ENCODE measurements at places on chromosomes 13 and 19.
A peak's percentile ranks its signal among the peaks of the same experiment; 100 is the strongest.

DNA sequence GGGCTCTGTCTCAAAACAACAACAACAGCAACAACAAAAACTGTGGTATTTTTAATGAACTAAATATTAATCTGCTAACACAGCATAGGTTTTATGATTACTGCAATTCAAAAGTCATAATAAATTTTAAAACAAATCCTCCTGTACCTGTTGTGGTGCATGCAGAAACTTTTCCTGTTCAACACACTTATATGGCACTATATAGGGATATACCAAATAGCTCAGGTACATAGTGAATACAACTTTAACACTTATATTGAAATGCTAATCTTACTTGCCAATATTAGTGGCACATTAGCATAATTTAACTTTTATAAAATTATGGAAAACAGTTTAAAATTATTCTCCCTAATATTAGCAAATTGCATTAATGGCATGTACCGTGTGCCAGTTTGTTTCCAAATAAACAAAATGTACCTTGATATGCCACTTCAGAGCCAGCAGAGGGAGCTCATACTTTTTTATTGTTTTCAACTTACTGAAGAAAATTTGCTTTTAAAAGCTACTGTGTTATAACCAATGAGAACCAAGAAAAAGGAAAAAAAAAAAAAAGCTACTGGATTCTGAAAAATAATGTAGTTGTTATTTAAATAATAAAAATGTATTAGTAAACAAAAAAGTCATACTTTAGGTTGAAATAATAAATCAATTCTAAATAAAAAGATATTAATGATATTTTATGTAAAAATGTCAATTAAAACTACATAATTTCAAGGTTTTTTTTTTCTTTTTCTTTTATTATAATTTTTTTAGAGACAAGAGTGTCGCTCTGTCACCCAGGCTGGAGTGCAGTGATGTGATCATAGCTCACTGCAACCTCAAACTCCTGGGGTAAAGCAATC lies 18.0 kb upstream of the RBM26 start:
- DNase-seq, result peak; percentile 46

DNA sequence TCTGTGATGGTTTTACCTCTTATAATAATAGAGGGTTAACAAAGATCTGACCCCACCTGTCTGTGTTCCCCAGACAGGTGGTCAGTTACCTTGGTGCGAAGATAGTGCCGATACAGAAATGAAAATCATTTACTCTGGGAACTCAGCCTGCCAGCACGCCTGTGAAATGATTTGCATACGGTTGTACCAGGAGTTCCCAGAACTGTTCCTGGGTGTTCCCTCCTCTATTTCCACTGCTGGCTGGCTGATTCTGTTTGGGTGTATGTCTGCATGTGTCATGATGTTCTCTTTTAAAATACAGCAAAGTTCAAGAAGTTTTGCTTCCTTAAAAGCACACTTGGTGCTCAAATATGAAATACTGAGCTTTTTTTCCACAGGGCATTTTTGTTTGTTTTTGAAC lies 527.1 kb downstream of the FGF9 start:
- DNase-seq, result no peak

DNA sequence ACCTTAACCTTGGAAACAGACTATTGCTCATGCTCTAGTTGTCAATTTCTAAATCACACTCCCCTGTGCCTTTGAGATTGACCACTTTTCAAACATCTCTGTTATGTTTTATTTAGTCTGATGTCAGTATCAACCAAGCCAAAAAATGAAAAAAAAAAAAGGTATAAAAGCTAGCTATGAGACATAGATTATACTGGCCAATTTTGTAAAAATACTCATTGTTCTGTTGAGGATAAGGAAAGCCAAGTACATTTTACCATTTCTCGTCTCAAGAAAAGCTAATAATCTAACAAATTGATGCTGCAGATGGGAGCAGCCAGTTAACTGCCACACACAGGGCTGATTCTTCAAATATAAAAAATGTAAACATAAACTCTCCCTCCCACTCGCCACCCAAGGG lies 572.6 kb upstream of the KLF12 start:
- DNase-seq, result no peak

- no peak for DNase-seq
Measured at GRCh38 chr13:88005188-88005587, 334.0 kb downstream of the SLITRK5 start.

DNA sequence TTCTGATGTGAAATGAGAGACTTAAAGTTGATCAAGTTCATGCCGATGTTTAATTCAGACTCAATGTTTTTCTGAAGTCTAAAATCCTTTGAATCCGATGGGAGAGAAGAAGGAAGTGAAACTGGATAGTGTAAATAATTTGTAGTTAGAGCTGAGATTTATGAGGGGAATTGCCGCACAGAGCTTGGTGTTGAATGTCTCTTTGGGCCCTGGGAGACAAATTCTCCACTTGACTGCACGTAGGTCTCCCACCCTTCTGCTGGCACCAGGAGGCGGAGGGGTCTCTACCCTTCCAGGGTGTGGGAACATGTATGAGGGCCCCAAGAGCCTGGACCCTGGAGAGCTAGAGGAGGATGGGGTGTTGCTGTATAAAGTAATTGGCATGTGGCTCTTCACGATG lies 140.8 kb upstream of the SERP2 start:
- DNase-seq, result no peak

DNA sequence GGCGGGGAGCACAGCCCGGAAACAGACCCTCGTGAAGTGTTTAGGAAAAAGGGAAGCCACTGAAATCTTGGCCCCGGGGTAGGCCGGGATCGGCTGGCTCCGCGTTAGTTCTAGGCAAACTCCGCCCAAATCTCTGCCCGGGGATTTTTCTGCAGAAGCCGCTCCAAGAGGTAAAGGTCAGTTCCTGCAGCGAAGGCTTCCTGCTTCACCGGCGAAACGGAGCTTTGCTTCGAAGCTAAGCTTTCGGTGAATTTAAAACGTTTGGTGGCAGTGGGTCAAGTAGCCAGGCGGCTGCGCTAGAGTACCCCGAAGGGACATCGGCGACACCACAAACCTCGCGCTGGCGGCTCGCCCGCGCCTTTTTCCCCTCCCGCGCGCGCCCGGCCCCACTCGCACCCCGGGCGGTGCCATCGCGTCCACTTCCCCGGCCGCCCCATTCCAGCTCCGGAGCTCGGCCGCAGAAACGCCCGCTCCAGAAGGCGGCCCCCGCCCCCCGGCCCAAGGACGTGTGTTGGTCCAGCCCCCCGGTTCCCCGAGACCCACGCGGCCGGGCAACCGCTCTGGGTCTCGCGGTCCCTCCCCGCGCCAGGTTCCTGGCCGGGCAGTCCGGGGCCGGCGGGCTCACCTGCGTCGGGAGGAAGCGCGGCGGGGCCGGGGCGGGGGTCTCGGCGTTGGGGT lies 441 bp downstream of the GJB2 start:
- DNase-seq, result peak; percentile 10

DNA sequence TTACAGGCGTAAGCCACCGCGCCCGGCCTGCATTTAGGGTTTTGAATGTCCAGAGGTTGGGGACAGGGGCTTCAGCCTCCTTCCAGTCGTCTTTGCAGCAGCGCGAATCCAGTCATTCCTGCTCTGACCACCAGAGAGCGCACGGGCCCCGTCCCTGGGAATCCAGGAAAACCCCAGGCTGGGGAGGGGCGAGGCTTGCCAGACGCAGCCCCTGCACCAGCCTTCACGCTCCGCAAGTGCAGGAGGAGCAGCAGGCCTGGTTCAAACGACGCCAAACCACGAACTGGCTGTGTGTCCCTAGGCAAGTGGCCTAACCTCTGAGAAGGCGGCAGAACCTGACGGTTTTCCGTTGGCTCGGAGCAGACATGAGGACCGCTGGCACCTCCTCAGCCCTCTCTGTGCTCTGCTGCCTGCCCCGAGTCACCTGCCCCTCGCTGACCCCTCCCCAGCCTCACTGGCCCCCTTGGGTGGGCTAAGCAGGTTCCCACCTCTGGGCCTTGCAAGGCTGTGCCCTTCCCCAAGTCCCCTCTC lies 2.0 kb upstream of the RNF126 start:
- DNase-seq, result peak; percentile 72

GRCh38 chr19:49530708-49531107 lies 2.9 kb downstream of the RCN3 start:
- DNase-seq, result no peak

GRCh38 chr19:55063492-55063843 lies 520 bp upstream of the RDH13 start:
- no peak for DNase-seq

DNA sequence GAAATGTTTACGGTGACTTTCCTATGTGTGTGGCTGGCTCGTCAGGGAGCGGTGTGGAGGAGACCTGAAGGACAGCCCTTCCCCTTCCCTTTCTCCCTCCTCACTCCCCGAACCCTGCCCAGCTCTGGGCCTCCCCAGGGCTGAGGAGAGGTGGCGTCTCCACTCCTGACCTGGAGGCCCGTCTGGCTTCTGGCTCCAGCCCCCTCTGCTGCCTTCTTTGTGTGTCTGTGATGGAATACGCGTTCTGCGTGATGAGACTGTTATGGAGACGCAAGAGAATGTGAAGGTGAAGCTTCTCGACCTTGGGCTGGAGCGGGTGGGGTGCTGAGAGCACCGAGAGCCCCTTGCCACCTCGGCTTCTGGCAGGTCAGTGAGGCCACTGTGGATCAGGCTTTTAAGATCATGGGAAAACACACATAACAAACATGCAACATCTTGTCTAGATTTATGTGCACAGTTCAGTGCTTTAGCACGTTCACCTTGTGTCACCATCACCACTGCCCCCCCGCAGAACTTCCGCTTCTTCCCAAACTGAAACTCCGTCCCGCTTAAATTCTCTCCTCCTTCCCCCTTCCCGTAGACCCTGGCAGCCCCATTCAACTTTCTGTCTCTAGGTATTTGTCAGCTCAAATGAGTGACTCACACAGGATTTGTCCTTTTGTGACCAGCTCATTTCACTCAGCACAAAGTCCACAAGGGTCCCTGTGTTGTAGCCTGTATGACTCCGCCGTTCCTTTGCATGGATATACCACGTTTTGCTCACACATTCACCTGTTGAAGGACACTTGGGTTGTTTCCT lies 24.7 kb downstream of the ATP11A start:
- DNase-seq, result no peak

- no peak for DNase-seq
Measured at GRCh38 chr13:21909331-21909730, 238.5 kb downstream of the FGF9 start.

DNA sequence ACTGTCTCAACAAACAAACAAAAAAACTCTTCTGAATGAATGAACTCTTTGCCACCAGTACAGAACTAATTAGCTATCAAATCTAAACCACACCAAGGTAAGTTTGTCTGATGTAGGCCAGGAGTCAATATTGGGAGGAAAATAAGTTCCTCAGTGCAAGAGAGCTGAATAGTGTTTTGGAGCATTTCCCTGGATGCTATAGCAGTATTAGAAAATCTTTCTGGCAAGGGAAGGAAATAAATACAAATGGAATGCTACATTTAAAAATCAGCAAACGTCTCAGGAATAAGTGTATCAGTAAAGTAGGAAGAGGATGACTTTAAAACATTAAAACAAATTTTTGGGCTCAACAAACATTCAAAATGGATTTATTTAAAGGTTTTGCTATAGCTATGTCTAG lies 81.3 kb upstream of the TMTC4 start:
- DNase-seq, result no peak

GRCh38 chr13:90706631-90707030 lies 640.9 kb upstream of the MIR17HG start:
- no peak for DNase-seq

DNA sequence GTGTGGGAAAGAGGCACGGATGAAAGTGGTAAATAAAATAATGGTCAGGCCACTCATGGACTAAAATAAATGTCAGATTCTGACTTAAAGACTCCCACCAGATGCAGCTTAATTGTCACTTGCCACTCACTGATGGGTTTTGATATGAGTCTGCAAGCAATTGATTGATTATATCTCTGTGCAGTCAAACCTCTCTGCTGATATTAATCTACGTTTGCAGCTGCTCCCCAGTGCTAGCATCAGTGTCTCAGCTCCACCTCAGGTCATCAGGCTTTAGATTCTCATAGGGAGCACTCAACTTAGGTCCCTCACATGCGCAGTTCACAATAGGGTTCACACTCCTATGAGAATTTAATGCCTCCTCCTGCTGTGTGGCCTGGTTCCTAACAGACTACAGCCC lies 195.3 kb downstream of the B3GLCT start:
- no peak for DNase-seq

GRCh38 chr13:91988331-91988730 lies 589.9 kb downstream of the GPC5 start:
- DNase-seq, result no peak
